C1 segment of cervical spinal cord (tissue), 14 donors: ENCODE measurements at places on chromosomes 4 and X.

- no peak for DNase-seq
Observed at GRCh38 chrX:39874202-39874816, 223.4 kb downstream of the BCOR start.

DNA sequence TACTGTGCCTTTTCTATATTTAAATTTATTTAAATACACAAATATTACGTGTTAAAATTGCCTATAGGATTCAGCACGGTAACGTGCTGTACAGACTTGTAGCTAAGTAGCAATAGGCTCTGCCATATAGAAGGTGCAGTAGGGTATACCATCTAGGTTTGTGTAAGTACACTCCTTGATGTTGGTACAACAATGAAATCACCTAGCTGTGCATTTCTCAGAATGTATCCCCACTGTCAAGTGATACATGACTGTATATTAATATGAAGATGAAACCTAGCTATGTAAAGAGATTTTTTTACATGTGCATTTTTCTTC lies 431.2 kb downstream of the KCTD8 start:
- DNase-seq, result no peak

GRCh38 chr4:95250544-95251137 lies 298.1 kb downstream of the UNC5C start:
- no peak for DNase-seq

DNA sequence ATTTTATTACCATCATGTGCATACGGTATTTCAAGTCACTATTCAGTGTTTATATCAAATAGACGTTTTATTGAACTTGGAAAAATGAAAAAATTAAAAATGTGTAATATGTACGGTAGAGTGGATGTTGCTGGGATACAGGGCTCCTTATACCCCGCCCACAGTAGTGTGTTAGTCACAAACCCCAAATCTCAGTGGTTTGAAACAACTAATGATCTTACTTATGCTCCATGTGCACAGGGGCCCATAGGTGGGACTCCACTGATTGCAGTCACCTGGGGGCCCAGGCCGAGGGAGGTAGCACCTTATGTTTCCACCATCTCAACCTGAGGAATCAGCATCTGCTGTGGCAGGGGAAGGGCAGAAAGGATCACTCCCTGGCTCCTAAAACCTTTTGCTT lies 18.1 kb downstream of the LSM6 start:
- DNase-seq, result no peak

GRCh38 chr4:160141206-160141605 lies 1038.3 kb downstream of the RAPGEF2 start:
- DNase-seq, result no peak

- DNase-seq, result no peak
Observed at GRCh38 chrX:134026565-134027311, 41.3 kb upstream of the GPC3 start.

DNA sequence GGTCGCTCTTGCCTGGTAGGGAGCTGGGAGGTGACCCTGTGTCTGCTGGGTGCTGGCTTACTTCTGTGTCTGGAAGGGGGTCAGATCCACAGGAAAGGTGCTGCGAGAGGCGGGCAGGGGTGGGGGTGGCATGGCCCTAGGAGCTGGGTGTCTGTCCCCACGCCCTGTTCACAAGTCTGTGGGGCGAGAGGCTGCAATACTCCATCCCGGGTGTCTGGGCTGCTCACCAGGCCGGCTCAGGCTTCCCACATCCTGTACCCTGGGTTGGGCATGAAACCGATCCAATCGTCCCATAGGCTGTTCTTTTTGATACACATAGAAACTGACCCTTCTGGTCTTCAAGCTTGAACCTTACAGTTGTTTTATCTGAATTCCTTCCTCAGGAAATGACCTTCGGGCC lies 993 bp upstream of the CTAG2 start:
- DNase-seq, result no peak

GRCh38 chr4:186304866-186305505 lies 39.0 kb downstream of the F11 start:
- no peak for DNase-seq

GRCh38 chr4:129614611-129615010 lies 518.7 kb downstream of the C4orf33 start:
- DNase-seq, result no peak

DNA sequence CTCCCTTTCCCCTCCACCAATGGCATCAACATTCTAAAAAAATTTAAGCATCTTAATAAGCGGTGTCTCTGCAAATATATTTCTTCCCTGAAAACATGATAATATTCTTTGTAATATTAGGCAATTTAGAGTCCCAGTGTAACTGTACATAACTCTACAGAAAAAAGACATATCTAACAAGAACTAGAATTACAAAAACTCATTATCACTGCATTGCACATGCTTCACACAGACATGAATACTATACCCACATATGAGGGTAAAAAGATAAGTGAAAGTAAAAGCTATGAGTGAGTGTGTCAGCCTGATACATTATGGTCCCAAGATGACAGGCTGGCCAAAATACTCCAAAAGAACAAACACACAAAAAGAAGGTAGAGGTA lies 2.4 kb upstream of the FGB start:
- no peak for DNase-seq

- no peak for DNase-seq
Observed at GRCh38 chrX:40076750-40077575, 20.8 kb downstream of the BCOR start.

DNA sequence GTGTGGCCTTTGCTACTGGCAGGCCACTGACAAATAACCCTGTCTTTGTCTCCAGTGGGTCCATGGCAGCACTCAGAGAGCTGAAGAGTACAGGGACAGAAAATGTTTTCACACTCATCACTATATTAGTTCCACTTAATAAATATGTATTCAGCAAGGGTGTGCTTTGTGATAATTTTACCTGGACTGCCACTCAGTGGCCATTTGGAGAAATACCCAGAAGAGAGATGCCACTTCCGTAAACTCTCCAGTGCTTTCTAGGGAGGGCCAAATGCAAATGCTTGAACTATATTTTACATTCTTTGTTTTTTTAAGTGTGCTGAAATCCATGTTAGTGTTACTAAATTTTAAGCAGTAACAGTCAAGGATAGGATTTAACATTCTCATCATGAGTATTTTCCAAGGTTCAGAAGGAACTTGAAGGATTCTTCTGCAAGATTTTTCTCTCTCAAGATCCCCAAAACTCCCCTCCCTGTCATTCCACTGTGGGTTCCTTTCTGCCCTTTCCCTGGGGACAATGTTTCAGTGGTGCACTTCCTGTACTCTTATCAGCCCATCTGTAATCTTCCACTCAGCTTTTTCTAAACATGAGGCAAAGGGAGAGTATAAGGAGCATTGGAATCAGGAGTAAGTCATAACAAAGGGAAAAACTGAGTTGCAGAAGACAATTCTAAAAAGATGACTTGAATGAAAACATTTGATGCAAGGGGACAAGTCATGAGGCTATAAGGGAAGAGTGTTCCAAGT lies 46.0 kb downstream of the TFDP3 start:
- DNase-seq, result no peak

DNA sequence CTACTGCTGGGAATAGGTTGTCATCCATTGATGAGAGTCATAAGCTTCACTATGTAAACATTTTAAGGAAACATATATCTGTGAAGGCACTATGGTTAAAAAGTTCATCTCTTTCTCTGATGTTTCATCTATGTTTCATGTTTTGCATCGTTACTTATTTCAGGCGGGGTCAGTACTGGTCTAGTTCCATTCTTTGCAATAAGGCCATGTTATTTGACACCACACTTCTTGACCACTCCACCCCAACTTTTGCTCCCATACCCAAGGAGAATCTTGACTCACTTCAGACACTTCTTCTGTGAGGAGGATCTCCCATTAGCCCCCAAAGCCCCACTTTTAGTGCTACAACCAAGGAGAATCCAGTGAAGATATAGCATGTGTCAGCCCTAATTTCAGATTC lies 119.4 kb downstream of the GRIA3 start:
- DNase-seq, result no peak

- no peak for DNase-seq
Observed at GRCh38 chrX:34382416-34382815, 250.3 kb upstream of the FAM47A start.

GRCh38 chr4:4457803-4458553 lies 71.1 kb downstream of the NSG1 start:
- DNase-seq, result no peak

- DNase-seq, result peak; percentile 28
Observed at GRCh38 chr4:38902695-38903094, 35.1 kb downstream of the FAM114A1 start.

GRCh38 chrX:18377796-18378195 lies 23.3 kb upstream of the SCML2 start:
- DNase-seq, result no peak

DNA sequence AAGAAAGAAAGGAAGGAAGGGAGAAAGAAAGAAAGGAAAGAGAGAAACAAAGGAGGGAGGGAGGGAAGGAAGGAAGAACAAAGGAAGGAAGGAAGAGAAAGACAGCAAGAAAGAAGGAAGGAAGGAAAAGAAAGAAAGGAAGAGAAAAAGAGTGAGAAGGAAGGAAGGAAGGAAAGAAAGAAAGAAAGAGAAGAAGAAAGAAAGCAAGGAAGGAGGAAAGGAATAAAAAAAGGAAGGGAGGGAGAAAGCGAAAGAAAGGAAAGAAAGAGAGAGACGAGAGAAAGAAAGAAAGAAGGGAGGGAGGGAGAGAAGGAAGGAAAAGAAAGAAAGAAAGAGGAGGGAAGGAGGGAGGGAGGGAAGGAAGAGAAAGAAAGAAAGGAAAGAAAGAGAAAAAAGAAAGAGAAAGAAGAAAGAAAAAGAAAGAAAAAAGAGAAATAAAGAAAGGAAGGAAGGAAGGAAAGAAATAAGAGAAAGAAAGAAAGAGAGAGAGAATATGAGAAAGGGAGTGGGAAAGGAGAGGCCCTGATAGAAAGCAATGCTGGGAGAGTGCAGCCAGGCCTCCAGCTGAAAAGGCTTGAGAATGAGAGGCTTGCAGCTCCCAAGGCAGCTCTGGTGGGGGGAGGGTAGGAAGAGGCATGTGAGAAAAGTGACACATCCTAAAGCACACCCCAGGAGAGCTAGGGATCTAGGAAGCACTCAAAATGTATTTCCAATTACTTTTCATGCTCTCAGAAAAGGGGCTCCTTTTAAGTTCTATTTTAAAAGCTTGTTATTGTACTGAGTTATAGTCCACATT lies 134.0 kb upstream of the ZIC3 start:
- DNase-seq, result no peak

DNA sequence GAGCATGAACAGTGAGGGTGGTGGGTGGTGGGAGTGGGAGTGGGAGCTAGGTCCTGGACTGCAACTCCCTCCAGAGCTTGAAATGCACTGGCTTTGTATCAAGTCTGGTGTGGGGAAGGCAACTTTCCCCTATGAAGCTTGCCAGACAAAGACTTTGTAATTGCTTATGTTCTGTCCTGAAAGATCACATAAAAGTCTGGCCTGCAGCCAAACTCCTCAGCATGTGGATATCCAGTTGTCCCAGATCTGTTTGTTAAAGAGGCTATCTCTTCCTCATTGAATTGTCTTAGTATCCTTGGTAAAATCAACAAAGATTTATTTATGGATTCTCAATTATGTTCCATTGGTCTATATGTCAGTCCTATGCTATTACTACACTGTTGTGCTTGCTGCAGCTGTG lies 607.9 kb downstream of the GLUD2 start:
- DNase-seq, result no peak

- no peak for DNase-seq
Observed at GRCh38 chrX:79556800-79557199, 189.7 kb upstream of the ITM2A start.

- no peak for DNase-seq
Observed at GRCh38 chrX:28205126-28205525, 223.9 kb upstream of the DCAF8L1 start.

GRCh38 chr4:144318797-144319196 lies 178.3 kb upstream of the GYPA start:
- no peak for DNase-seq

DNA sequence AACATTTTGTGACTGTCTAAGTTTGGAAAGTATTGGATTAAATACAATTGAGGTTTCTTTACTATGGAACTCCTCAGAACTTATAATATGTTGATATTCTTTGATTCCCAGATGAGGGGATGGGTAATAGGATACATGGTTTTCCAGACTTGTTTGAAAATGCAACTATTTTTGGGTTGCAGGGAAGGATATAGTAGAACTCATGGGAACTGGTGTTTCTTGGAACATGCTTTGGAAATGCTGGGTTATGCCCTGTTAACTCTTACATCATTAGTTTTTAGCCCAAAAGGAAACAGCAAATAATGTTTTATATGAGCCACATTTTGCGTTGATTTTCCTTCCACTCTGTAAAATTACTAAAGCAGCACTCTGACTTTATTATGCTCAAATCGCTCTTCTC lies 41.9 kb downstream of the HPF1 start:
- no peak for DNase-seq

GRCh38 chrX:29726811-29727210 lies 488.6 kb upstream of the MAGEB2 start:
- DNase-seq, result no peak

DNA sequence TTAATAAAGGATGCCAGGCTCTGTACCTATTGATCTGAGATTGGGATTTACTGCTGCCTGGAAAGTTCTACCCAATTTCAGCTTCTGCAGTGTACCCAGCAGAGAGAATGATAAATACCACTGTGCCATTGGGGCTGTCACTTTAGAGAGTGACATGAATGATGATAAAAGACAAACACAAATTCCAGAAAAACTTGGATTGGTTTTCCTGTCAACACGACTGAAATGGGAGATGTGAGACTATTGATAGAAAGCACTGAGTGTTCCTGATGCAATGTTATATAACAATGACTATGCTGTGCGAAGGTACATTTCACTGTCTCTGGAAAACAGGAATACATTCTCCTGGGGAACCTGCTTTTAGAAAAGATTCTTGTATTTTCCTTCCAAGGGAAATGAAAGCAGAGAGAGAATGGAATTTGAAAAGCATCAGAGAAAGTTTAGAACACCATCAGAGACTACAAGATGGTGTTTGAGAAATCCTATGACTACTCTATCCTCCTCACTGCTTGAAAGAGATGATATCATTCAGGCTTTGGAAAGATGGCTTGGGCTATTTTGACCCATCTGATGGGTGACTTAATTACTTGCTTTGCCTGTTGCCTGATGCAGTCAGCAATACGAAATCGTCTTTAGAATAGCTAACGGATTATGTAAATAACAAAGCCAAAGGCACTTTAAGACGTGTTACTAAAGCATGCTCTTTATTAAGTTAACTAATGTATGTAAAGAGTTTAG lies 49.7 kb downstream of the MID1IP1 start:
- no peak for DNase-seq

DNA sequence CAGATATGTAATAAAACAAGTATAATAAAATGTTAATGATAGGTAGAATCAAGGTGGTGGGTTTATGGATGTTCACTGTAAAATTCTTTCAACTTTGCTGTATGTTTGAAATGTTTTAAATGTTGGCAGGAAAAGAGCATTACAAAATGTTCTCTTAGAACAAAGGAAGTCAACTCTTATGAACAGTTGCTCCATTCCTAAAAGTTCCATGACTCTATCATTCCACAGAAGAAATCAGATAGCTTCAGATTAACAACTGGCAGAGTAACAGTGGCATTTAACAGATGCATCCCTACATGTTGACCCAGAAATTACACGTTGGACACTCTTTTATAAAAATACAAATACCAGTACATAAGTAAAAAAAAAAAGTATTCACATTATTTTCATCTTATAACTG lies 2023.7 kb downstream of the ARAP2 start:
- DNase-seq, result no peak

DNA sequence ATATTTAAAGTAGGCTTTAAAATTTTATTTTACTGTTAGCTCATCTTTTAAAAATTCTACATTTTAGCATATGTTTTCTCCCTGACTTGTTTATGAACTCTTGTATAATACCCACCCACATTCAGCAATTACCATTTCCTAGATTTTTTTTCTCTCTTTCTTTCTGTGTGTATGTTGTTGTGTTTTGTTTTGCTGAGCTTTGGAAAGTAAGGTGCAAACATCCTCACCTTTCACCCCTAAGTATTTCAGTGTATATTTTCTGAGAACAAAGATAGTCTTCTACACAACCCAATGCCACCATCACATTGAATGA lies 18.8 kb downstream of the GRPR start:
- DNase-seq, result no peak
